Dorsolateral prefrontal cortex (tissue), 122 donors: ENCODE measurements at places on chromosomes 1 and 21.

GRCh38 chr21:42277593-42277992 is 37.6 kb downstream of the TFF3 start:
- no peak for DNase-seq

DNA sequence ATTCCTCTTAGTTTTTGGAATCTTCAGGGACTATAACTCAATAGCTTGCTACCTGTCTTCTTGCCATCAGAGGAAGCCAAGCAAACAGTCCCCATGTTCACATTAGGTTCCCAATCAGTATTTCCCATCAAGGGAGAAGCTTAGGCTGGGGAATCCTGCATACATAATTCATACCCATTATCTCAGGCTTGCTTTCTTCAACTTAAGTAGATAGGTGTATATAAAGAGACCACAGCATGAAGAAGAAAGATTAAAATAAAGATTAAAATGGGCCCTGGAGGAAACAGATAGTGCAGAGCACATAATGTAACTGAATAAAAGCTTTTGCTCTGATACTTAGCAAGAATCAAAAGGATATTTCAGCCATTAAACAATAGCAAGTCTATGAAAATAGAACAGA is 29.0 kb upstream of the KCNK1 start:
- DNase-seq, result no peak

- DNase-seq, result no peak
Measured at GRCh38 chr1:10054465-10054864, 21.7 kb downstream of the UBE4B start.

GRCh38 chr1:24435782-24436365 is 20.3 kb downstream of the NIPAL3 start:
- DNase-seq, result no peak

GRCh38 chr1:206058927-206059292 is 5.9 kb downstream of the RHEX start:
- DNase-seq, result no peak

DNA sequence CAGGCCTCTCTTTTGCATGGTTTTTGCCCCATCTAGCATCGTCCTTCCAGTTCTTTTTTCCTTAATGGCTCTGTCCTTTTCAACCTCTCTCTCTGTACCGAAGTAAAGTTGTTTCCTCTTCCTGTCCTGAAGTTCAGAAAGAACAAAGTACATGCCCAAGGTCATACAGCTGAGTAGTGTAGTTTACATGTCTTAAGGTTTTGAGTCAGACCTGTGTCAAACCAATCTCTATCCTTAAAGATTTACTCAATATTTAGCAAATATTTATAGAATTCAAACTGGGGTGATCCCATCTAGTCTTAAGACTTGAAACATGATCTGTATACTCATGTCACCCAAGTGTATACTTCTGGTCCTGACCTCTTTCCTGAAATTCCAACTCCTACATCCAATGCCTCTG is 118.7 kb upstream of the SGIP1 start:
- no peak for DNase-seq

GRCh38 chr1:171637928-171638576 is 14.4 kb downstream of the MYOC start:
- DNase-seq, result no peak

DNA sequence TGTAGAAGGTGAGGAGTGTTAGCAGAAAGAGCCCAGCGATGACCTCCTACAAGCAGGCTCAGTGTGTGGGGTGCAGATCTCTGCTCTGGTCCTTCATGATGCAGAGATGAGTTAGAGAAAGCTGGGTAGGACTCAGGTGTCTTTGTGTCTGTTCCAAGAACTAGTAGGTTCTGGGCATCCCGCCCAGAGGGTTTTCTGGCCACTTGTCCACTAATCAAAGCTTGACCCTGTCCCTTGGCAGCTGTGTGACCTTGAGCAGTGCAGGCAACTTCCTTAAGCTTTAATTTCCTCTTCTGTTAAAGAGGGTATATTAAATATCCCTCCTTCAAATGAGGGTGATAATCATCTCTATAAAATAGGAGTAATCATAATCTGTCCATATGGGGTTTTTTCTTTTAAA is 54.7 kb upstream of the WNT4 start:
- no peak for DNase-seq
